Left forelimb (tissue), 1 donor: ENCODE measurements at places on chromosomes 16 and 17.

- no peak for DNase-seq
Observed at GRCh38 chr16:67430977-67431774, at the start of gene HSD11B2. TSS of gene HSD11B2 (plus strand) at chr16:67431121. CDS start at chr16:67431249, 128 bp downstream.

DNA sequence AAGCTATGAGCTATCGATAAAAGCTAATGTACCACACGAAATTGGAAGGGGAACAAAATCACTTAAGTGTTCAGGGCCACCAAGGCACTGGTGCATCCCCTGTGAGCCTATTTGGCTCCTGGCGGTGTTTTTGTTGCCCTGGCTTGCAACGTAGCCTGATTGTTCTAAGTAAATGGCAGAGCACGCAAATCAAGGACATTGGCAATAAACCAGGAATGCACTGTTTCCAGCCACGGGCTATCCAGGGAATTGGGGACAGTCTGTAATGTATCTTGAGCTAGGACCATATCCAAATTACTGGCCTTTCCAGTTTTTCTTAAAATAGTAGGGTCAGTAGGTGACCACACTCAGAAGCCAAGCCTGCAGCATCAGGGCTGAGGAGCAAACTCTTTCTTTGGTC, 734.0 kb downstream of the MAF start:
- no peak for DNase-seq

- DNase-seq: no peak
Observed at GRCh38 chr16:62033065-62033464, 3.2 kb downstream of the CDH8 start.

- DNase-seq: no peak
Observed at GRCh38 chr16:13012601-13013000, 111.2 kb downstream of the SHISA9 start.

DNA sequence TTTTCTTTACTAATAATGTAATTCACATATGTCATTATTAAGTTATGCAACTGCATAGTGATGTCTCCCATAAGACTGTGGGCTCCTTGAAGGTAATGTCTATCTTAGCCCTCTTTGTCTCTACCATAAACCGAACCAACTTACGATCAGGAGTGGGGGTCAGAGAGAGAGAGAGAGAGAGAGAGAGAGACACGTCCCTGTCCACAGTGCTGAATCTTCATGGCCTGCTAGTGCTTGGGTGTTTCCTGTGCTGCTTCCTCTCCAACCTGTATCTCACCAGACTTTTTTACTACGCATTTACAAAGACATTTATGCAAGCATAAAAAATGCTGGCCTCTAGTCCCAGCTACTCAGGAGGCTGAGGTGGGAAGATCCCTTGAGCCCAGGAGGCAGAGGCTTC, 52.2 kb upstream of the HAPSTR1 start:
- DNase-seq: no peak

DNA sequence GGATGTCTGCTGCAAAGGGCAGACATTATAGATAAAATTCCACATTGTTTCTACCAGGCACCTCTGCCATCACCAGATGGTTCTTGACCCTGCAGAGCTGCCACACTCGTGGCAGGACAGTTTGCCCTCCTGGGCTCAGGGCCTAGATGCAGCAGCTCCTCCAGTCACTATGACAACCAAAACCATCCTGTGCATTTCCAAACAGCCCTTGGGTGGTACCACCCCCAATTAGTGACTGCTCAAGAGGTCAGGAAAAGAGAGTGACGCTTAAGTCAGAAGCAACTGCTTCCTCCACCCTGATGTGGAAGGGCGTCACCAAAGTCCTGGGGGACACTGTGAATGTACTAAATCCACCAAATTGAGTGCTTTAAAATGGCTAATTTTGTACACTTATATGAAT, 109.2 kb downstream of the C16orf95 start:
- DNase-seq: no peak

GRCh38 chr16:3358871-3359270, 3.2 kb downstream of the OR2C1 start:
- no peak for DNase-seq

- DNase-seq: no peak
Observed at GRCh38 chr16:67926181-67926750, 5.4 kb downstream of the CTRL start.

GRCh38 chr16:65222049-65222448, 100.2 kb upstream of the CDH11 start:
- DNase-seq: no peak
